ENCODE measurements at places on chromosomes 1 and 21.

DNA sequence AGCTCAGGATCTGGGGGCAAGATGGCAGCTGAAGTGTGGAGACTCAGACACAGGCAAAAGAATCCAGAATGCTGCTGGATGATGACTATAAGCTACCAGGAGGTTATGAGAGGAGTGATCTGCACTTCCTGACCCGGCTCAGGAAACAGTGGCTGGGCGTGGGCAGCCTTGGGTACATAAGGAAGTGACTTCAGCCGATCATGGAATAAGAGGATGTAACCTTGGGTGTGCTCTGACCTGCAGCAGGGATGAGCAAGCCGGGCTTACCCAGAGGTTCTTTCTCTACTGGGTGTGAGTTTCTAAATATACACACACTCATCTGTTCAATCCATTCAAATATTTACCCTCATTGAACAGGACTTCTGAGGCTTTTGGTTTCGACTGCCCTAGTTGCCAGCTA is 62.7 kb downstream of the CD34 start:
- DNase-seq = peak; percentile 25

GRCh38 chr21:20040768-20041167 is 957.4 kb upstream of the NCAM2 start:
- DNase-seq = no peak

- no peak for DNase-seq
Observed at GRCh38 chr1:1479547-1480487, 8.3 kb downstream of the ATAD3B start.

- no peak for DNase-seq
Observed at GRCh38 chr1:186985889-186986491, 157.2 kb downstream of the PLA2G4A start.

- no peak for DNase-seq
Observed at GRCh38 chr1:164233149-164233548, 325.8 kb upstream of the PBX1 start.

DNA sequence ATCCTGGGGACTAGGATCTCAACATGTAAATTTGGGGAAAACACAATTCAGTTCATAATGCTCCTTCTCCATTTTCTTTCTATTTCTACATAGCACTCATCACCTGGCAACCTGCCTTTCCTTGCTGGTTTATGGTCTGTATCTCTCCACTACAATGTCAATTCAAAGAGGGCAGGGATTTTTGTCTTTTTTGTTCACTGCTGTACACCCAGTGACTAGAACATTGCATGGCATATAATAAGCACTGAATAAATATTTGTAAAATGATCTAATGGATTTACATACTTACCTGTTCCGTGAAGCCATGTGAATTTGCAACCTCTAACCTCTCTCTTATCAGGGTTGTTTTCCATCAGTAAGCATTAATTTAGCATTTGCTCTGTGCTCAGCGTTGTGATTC is 27.4 kb upstream of the TBX15 start:
- no peak for DNase-seq

GRCh38 chr1:111454859-111455641 is 5.8 kb downstream of the ATP5PB start:
- no peak for DNase-seq

DNA sequence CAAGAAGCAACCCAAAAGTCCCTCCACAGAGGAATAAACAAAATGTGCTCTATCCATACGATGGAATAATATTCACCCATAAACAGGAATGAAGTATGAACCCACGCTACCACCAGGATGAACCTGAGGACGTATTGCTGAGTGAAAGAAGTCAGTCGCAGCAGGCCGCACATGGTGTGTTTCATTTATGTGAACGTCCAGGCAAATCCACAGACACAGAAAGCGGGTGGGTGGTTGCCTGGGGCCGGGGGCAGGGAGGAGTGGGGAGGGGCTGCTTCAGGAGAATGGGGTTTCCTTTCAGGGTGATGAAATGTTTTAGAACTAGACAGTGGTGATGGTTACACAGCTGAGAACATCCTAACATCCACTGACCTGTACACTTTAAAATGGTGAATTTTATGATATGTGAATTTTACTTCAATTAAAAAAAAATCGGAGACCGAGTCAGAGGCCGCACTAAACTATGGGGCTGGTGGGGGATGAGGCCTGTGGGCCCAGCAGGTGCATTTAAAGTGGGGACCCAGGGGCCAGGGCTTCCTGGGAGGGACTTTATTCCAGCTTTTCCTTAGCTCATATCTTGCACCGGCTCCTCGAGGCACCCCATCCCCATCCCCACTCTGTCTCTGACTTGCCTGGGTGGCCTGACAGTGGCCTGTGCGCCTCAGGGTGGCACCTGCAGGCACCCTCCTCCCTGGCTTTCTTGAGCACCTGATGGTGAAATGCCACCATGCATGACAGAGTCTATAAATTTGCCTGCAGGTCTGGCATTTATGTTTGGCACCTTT is 392.6 kb upstream of the VAMP3 start:
- DNase-seq = no peak

- DNase-seq = no peak
Observed at GRCh38 chr21:42027822-42028765, 17.9 kb upstream of the ZBTB21 start.

DNA sequence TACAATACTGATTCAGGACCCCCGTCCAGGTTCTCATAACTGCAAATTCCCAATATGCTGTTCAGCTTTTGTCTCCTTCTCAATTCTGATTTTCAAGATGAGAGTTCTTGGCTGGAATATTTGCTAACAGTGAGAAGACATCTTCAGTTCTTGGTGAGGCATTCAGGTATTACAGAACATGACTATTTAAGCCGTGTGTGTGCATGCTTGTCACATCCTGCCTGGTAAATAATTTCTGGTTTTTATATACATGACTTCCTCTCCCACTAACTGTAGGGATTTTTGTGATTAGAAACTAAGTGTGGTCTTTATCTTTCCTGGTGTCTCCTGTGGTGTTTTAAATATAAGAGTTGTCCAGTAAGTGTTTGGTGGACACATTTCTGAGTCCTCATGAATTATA is 10.2 kb upstream of the SLC19A2 start:
- no peak for DNase-seq

DNA sequence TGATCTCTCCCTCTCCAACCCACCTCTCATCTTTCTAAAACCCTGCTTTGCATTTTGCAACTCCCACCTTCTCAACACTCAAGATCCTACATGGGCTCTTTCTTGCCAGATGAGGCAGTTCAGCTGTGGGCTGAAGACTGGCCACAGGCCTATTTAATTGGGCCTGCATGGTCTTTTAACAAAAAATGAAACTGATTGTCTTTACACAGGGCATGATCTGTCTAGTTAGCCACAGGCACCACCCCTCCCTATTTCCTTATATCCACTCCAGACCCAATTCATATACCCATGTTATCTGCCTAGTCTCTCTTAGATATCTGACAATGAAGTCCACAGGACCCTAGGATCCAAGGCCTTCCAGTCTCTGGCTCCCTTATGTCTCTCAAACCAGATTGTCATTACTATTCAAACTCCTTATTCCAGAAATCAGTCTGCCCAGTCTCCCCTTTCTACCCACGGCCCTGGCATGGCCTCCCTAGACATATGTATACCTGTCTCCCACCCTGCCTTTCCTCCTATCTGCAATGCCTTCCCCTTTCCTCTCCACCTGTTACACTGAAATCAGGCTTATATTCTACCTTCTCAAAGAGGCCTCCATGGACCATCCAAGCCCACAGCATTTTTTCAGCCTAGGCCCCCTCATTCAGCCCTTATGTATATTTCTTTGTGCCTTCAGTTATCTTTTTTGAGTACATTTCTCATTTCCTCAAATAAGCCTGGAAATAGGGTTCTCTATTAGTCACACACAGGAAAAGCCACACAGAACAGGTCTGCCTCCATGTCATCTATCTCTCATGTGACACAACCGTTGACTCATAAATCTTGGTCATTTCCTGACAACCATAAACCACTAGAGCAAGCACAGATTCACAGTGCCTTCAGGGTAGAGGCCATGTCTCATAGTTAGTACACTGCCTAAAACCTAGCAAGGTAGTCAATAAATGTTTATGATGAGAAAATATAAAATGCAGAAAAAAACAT is 39.0 kb downstream of the LPAR3 start:
- no peak for DNase-seq

GRCh38 chr1:177569476-177569875 is 398.7 kb downstream of the BRINP2 start:
- DNase-seq = no peak

DNA sequence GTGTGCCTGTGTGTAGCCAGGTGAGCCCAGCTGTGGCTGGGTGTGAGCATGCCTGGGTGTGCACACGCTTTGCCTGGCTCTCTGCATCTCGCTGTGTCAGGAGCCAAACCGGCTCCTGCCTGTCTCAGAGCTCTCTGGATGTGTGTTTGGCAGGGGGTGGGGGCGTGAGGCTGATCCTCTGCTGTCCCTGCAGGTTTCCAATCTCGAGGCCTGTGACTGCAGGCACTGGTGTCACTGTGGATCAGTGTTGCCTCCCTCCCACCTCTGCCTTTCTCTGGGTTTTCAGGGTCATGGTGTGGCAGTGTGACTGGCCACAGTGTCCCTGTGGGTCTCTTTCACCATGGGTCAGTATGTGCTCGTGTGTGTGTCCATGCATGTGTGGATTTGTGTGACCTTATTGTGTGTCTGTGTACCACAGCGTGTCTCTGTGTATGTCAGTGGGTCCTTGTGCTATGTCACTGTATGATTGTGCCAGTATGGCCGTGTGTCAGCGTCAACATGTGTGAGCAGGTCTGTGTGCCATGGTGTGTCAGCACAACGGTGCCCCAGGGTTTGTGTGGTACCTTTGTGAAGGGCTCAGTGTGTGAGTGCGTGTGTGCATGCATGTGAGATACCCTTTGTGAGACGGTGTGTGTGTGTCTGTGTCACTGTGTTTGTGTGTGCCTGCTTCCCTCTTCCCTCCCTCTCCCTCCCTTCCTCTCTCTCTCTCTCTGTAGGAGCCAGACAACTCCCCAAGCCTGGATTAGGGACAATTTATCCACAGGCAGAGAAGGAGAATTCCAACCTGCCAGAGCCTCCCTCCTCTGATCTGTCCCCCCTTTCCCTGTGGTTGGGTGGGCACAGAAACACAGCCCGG is 43.4 kb downstream of the AHDC1 start:
- no peak for DNase-seq

DNA sequence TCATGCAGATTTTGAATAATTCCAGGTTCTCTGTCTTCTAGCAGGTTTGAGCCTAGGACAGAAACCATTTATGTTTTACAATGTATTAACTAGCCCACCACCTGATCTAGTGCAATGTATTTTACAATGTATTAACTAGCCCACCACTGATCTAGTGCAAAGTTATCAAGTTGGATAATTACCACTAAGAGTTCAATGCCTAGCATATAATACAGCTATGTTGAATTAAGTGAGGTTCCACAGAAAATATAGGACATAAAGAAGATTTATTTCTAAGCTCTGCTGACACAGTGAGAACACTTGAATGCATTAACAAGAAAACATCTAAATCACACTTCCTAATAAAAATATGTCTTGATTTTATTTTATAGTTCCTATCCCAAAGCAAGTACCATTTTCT is 854.6 kb upstream of the NEGR1 start:
- DNase-seq = no peak

DNA sequence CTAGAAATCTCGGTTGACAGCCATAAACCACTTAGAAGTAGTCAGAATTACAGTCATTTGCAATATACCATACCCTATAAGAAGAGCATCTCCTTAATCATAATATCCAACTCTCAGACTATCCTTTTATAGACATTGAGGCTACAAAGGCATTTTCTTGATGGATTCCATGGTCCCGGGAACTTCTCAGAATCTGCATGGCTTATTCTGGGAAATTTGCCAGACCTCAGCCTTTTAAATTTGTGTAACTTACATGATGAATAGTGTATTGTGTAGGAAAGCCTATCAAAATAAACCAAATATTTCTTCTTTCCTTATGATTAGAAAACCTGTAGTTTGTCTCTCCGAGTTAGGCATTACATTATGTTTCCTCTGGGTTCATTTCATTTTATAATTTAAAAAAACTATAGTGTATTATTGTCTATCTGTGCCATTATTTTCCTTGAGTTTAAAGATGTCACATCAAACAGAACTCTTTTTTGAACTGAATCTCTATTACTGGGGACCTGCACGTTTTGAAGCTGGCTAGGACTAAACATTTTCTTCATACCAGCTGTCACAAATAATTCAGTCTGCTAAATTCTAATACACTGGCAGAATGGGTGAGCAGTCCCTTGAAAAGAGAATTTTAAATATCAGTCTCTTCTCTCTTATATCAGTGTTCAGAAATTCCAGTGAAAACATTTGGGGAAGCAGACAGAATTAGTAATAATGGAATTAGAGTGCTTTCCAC is 102.9 kb downstream of the GABPA start:
- DNase-seq = no peak
